ENCODE measurements at places on chromosomes 7 and 10.
A peak's percentile ranks its signal among the peaks of the same experiment; 100 is the strongest.

DNA sequence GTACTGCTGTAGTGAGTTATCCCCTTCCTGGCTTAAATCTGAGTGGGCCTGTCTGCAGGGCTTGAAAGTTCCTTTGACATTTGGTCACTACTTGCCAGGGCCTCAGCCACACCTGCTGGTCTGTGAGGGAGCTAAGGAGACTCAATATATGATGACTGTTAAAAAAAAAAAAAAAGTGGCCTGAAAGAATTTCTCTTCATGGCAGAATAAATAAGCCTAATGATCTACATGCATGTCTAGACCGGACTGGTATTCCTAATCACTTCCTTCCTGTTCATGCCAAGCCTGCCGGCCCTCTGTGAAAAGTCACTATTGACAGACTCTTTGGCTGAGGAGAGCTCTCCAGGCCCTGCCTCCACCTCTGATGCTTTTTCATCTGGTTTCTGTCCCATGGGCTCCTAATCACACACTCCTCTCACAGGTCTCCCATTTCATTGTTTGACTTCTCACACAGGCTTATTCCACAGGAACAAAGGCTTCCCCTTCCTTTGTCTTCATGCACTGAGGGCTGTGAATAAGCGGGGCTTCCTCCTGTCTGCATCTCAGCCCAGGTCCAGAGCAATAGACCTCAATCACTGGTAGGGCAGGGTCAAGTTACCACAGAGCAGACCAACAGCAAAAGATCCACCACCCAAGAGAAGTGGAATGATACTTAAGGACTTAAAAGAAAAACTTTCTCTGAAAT lies 99.1 kb upstream of the SEC61G start:
- peak; percentile 83 for DNase-seq

- no peak for DNase-seq
Observed at GRCh38 chr7:117143066-117143465, 179.8 kb downstream of the WNT2 start.

GRCh38 chr10:123521556-123521955 lies 144.6 kb upstream of the GPR26 start:
- no peak for DNase-seq

DNA sequence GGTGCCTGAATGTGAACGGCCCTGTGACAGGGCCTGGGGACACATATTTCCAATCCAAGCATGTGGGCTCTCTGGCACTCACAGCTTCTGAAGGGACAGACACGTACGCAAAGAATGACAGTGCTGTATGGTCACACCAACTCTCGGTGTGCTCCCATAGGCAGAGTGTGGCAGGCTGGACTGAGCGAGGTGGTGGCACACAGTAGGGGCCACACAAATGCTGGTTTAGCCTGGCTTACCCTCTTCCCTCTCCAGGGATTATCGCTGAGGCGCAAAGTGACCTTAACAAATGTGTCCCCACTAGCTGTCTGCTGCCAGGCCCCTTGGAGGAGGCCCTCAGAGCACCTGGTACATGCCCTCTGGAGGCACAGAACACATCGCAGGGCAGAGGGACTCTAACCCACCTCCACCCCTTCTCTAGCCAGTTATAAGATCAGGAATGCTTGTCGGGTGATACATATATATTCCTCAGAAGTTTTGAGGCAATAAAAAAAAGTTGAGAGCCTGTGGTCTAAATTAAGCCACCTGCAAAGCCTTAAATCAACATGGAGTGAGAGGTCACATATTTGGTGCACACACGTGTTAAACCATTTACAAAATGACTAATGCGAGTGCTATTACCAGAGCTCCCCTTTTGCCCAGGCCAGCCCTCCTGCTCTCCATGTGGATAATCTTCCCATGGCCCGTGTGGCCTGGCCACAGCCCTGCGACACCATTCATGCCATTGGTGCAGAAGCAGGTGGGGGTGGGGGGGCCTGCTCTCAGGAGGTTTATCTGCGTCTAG lies 262.8 kb upstream of the GRB10 start:
- DNase-seq = no peak

DNA sequence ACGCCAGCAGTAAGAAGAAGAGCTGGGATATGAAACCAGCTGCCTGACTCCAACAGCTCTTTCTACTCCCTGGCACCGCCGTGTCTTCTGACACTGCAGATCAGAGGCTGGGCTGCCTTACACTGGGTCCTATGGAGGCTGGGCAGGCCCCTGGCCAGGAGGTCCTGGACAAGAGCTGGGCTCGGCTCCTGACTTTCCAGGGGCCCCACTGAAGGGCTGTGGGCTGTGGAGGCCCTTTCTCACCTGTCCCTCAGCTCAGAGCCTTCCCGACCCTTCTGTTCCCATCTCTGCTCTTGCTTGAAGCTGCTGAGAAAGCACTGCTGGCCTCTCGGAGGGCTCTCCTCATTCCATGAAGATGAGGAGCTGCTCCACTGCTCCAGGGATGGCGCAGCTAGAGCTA lies 85.9 kb upstream of the UNC5B start:
- no peak for DNase-seq

DNA sequence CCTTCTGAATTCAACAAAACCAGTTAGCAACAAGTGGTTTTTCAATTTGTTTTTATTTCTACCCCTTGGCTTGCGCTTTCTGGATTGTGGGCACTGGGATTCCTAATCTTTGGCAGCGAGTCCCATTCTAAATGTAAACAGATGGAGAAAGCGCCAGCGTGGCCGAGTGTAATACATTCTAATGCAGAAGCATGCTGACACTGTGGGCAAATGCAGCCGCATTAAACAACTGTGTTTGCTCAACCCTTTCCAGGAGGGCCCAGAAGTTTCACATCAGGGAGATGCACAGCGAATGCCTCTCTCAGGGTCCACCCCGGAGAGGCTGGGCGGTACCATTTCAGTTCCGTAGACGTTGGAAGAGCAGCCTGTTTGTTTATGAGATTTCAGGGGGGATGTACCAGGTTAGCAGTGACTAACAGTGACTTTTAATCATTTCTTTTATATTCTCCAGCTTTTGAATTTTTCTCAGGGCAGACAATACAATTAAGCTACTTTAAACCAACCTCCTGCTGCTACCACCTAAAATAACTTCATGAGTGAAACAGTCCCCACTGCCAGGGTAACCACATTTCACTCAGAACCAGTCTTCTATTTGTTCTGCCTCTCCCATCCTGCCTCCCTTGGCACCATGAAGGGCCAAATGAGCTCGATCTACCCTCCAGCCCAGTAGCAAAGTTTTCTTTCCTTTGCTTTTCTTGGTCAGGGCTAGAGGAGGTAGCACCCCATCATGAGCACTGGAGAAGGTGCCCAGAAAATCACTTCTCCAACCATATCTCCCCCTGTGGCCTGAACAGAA lies 164.2 kb upstream of the ITGB1 start:
- DNase-seq = no peak

DNA sequence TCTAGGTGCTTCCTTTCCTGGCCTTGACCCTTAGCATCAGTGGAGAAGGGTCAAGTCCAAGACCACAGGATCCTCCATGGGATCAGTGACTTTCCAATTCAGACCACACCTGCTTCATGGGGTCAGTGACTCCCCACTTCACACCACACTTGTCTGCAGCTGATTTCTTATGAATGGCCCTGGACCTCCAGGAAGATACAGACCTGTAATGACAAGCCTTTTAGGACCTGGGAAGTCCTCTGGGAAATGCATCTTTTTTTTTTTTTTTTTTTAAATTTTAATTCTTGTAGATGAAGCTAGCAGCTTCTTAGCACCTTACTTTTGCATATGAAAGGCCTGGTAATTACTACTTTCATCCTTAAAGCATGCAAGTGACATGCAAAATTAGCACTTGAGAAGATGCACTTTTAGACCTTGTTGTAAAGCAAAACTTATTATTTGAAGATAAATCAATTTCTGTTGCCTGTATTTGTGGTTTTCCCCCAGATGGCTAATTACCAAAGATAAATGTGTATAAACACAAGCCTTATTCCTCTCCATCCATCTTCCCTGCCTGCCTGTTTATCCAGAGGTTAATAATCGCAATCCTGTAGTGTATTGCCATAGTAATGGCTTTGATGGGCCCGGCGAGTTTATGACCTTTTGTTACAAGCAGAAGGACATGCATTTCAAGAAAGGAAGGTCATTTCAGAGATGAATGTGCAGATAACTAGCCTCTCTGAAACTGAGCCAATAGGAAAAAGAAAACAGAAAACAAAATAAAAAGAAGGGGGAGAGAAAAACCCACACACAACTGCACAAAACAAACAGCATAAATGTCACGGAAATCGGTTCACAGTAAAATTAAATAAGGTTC lies 1018.7 kb downstream of the TYW1 start:
- DNase-seq = no peak

DNA sequence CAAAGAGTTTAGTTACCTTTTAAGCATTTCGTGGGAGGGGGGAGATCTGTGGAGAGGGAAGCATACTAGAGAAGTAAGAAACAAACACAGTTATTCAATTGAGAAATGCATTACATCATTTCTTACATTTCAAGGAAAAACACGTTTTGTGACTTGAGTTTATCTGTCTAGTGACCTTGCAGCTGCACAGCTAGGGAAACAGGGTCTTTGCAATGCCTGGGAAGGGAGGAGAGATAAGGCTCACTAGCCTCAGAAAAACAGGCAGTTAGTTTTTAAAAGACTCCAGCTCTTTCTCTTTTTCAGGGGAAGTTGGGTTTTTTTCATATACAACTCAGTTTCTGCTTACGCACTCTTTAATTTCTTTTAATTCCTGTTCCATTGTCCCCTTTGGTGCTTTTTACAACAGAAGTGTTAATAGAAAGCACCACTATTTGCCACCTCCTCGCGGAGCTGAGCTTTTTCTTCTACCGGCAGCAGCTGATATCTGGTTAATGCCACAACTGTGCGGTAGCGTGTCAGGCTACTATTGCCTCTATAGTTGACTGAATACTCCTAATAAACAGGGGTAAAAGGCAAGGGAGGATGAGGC lies 5.6 kb downstream of the CYP3A43 start:
- no peak for DNase-seq

DNA sequence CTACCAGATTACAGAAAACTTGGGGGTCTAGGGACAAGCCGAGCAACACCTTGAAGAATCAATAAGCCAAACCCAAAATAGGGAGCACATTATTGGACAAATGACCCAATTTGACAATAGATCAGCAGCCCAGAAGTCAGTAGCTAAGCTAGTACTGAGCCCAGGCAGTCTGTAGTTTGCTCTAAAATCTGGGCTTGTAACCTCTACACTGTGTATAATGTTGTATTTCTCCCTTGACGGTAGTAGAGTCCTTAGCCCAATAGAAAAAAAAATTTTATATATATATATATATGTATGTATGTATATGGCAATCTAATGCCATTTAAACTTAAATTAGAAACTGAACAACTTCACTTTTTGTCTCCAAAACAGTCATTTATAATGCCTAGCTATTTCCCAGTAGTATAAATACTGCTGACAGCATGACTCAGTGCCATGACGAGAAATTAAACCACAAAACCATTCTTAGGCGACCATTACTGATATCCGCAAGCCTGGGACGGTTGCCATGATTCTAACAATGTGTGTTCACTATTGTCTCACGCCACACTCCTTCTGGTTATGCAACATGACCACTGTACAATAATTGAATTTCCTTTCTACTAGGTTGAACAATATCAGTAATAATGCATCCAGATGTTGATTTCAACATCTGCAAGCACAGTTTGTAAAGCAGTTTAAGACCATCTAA lies 110.5 kb downstream of the IPMK start:
- DNase-seq = peak; percentile 43

GRCh38 chr7:96838481-96838880 lies 128.8 kb upstream of the SEM1 start:
- DNase-seq = no peak

GRCh38 chr10:49418328-49418727 lies 22.4 kb upstream of the DRGX start:
- no peak for DNase-seq

GRCh38 chr7:106151459-106152312 lies 39.6 kb upstream of the SYPL1 start:
- no peak for DNase-seq

DNA sequence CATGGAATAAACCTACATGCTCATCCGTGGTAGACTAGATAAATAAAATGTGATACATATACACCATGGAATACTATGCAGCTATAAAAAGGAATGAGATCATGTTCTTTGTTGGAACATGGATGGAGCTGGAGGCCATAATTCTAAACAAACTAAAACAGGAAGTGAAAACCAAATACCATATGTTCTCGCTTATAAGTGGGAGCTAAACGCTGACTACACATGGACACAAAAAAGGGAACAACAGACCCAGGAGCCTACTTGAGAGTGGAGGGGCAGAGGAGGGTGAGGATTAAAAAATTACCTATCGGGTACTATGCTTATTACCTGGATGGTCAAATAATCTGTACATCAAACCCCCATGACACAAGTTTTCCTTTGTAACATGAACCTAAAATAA lies 68.7 kb upstream of the SEC61G start:
- DNase-seq = no peak

DNA sequence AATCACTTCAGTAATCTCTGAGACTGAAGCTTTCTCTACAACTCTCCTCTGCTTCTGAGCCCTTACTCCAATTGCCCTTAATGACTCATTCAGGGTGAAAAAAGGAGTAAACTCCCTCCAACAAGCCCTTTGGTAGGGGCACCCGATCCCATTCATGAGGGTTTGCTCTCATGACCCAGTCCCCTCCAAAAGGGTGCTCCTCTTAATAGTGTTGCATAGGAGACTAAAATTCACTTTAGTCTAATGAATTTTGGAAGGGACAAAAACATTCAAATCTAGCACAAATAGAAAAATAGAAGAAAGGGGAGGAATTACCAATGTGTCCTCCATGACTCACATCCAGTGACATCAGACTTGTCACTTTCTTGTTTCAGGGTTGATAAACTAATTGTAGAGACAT lies 66.2 kb upstream of the CCNY start:
- no peak for DNase-seq

DNA sequence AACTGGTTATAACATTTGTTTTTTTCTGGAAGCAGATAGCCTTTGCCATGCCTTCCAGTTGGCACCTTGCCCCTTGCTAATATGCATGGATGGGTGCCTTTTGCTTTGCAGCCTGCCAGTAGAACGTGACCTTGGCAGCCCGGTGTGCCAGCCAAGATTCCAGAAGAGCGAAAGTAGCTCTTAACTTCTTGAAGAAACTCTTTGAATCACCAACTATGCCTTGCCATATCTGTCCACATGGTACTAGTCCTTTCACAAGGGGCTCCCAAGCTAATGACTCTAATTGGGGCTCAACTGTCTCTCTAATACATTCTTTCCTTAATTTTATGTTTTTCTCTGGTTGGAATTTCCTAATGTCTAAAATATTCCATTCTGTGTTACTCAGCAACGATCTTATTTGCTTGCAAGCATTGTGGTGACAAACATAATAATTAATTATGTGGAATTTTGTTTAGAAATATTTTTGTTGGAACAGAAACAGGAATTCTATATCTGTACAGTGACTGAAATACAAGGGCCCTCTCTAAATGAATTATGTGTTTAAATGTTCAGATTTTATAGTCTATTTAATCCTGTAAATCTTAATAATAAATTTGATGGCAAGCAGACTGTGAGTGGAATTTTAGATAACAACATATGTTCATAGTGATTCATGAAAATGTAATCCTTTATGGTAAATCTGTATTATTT lies 45.8 kb downstream of the HDAC9 start:
- DNase-seq = no peak

- no peak for DNase-seq
Observed at GRCh38 chr7:55160539-55160938, 141.7 kb downstream of the EGFR start.

Measured in NCI-H2029 treated with DMSO at 0.1 percent for 48 hours (cell line).